NCI-H2081 (cell line): ENCODE measurements at places on chromosomes 12 and 14.
A peak's percentile ranks its signal among the peaks of the same experiment; 100 is the strongest.

DNA sequence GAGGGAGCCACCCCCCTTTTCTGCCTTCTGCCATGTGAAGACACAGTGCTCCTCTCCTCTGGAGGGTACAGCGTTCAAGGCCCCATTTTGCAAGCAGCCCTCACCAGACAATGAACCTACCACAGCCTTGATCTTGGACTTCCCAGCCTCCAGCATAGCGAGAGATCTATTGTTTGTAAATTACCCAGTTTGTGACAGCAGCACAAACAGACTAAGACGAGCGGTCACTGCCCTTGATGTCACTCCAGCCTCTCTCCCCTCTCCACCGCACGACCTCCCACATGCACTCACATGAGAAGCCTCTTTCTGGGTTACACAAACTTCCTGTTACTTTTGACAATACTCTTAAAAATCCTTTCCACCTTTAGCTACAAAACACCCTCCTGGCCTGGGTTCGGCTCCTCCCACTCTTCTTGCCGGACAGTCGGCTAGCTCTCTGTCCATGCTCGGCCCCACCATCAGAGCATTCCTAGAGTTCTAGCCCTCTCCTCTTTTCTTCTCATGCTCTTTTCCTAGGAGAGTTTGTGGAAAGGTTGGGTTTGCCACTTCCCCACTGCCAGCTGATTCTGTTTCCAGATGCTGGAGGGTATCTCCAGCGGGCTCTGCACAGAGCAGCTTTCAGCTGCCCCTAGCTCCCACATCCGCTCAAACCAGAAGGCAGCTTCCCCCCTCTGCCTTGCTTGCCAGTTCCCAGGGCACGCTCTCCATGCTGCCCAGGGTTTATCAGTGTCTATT, 124.3 kb downstream of the FOXN3 start:
- no peak for DNase-seq

DNA sequence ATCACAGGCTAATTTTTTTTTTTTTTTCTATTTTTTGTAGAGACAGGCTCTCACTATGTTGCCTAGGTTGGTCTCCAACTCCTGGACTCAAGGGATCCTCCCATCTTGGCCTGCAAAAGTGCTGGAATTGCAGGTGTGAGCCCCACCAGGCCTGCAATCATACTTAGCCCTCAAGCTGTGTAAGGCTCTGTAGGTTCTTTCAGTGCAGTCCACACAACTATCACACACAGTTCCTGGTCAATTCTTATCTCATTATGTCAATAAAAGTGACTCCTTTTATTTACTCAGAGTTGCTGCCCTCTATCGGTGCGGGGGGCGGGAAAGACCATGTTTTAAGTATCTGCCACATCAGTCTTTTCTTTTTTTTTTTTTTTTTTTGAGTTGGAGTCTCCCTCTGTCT, 29.0 kb downstream of the SLC2A3 start:
- DNase-seq: no peak

GRCh38 chr12:129434790-129435189, 469.0 kb downstream of the TMEM132D start:
- DNase-seq: no peak

DNA sequence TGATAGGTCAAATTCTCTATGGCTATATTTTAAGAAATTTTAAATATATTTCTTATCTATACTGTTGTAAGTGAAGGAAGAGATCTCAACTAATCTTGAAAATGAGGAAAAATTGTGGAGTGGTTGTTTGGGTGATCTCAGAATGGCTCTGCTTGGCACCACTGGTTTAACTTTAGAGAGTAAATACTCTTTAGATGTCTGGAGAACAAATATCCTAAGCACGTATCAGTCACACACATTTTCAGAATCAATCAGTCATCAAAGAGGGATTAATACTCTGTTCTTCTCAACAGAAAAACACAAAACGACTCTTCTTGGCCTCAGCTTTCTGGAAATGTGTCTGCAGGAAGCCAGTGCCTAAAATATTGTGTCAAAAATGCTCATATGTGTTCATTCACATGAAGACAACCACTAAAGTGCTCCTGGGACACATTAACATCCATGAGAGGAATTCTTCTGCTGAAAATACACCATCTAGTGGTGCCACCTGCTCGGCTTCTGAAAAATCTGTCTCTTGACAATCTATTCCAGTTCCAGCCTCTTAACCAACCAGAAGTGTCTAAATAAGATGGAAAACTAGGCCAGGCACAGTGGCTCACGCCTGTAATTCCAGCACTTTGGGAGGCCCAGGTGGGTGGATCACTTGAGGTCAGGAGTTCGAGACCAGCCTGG, 81.1 kb upstream of the CCDC198 start:
- peak; percentile 18 for DNase-seq

DNA sequence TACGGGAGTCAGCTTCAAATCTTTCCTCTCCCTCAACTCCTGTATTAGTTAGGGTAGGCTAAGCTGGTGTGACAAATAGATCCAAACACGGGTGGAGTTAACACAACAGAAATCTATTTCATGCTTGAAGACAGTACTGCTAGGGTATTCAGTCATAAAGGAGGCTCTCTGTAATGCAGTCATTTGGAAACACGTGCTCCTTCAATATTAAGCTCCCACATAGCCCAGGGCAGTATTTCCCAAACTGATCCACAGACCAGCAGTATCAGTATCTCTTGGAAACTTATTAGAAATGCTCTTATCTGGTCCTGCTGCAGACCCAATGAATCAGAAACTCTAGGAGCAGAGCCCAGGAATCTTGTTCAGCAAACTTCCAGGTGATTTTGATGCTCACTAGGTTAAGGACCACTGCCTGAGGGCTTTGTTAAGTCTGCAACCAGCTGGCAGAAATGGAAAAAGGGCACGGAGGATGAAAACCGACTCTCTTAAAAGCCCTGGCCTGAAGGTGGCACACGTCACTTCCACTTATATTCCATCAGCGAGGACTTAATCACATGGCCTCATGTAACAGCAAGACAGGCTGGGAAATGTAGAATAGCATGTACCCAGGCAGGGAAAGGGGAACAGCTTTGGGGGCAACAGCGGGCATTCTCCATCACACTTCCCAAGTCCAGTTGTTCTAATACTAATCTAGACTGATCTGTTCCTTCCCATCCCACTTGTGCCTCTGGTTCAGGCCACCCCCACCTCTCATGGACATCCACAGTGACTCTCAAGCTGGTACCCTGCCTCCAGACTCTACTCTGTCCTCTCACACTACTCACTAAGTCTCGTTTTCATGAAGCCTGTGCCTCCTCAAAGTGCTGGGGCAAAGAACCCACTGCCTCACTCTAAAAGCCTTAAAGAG, 38.2 kb upstream of the RIC8B start:
- DNase-seq: no peak

GRCh38 chr12:79071498-79071897, 206.9 kb downstream of the SYT1 start:
- no peak for DNase-seq

- no peak for DNase-seq
These were observed 10.3 kb upstream of the PGAM5 start for GRCh38 chr12:132700212-132700822.

DNA sequence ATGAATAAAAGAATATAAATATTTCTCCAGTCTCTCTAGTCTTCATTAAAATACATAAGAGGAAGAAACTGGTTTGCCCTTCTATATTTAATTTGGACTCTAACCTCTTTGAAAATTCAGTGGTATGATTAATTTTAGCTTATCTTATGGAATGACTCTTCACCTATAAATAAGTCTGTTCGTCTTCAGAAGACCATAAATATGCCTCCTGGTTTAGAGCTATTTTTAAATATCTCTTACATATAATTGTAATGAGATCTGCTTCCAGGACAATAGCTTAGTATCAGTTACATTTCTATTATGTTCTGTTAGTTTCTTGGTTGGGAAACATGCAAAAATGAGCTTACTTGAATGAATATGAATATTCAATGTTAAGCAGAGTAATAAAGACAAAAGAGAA, 257.5 kb upstream of the HMGA2 start:
- DNase-seq: no peak

DNA sequence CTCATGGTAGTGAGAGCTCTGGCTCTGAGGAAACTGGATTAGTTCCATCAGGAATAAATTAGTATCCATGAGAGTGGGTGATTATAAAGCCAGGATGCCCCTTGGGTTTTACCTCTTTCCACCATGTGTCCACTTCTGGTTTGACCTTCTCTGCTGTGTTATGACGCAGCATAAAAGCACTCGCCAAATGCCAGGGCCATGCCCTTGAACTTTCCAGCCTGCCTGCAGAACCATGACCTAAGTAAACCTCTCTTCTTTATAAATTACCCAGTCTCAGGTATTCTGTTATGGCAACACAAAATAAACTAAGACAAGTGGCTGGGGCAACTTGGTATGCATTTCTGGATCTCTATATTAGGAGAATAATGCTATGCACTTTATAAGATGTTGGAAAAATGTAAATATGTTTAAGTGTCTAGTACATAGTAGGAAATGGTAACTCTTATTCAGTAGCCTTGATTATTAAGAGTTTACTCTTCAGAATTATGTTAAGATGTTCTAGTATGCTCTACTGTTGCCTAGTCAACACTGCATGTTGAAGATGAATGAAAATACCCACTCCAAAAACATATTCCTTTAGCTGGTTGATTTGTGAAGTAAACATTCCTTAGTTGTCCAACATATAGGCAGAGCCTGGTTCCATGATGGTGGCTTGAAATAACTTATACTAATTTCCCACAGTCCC, 455.6 kb upstream of the TMPO start:
- DNase-seq: no peak

- no peak for DNase-seq
These were observed 13.7 kb upstream of the MED13L start for GRCh38 chr12:116291218-116291617.

GRCh38 chr12:111408116-111408440, 2.4 kb downstream of the SH2B3 start:
- DNase-seq: no peak

- peak; percentile 54 for DNase-seq
These were observed 31.0 kb upstream of the SLC38A1 start for GRCh38 chr12:46299851-46300250.

DNA sequence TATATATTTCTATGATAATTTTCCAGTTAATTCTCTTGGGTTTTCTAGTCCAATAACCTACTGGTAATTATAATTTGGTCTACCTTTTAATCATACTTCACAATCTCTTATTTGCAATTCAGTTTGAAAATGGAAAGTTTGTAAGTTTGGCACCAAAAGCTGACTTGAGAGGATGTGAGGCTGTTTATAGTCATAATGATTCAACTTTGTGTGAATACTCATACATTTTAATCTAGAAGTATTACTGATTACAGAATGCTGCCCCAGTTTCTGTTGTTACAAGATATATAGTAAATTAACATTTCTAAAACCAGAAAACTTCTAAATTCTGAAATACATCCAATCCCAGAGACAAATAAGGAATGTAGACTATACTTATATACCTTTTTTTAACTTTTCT, 158.2 kb downstream of the SLC38A4 start:
- no peak for DNase-seq

- no peak for DNase-seq
These were observed 15.1 kb downstream of the POU6F1 start for GRCh38 chr12:51202718-51203117.

DNA sequence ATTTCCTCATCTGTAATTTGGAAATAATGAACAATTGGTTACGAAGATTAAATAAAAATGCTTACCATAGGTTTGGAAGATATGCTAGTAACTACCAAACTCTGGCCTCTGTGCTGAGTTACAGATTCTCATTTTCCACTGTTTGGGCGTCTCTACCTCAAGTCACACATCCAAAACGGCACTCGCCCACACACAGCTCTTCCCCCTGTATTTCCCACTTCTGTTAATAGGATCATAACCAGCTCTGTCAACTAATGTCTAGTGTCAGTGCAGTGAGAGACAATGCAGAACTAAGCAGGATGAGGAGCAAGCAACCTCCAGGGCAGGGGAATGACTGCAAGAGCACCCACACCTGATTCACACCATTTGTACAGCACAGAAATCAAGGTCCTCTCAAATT, 10.9 kb upstream of the SYCP3 start:
- no peak for DNase-seq

- no peak for DNase-seq
These were observed 789.5 kb downstream of the DIO2 start for GRCh38 chr14:79421811-79422210.

DNA sequence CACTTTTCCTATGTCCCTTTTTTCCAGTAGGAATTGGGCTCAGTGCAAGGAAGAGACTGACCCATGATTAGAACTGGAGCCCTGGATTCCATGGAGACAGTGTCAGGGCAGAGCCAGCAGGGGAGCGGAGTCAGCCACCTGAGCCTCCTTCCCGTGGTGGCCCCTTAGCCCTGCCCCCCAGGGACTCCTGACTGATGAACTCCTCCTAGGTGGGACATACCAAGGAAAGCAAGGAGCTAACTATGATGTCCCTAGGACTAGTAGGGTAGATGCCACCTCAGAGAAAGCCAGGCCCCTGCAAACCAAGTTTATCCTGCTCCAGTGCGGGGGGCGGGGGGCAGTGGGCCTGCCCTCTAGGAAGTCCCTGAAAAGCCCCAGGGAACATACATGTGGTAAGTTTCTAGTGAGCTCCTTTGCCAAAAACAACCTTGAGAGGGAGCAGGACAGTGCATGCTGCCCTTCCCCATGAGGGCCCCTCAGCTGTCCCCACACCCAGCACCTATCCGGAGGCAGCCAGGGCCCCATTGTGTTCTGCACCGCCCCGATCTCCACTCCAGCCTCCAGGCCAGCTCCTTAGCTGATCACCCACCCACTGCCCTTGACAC, 6.2 kb upstream of the COL2A1 start:
- no peak for DNase-seq

GRCh38 chr12:45232756-45233372, 17.0 kb downstream of the ANO6 start:
- DNase-seq: no peak

DNA sequence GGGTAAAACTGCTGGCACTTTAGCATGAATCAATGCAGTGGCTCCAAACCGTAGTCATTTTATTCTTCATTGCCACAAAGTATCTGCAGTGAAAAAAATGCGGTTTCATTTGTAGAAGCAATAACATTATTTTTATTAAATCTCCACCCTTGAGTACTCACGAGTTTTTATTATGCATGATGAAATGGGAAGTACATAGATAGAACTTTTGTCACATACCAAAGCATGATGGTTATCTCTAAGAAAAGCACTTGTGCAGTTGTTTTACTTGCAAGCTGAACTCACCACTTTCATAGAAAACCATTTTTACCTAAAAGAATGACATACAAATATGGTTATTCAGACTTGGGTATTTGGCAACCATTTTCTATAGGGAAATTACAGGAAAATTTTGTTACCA, 90.3 kb downstream of the PELI2 start:
- DNase-seq: no peak

GRCh38 chr14:95577870-95578269, 43.0 kb downstream of the GLRX5 start:
- no peak for DNase-seq

GRCh38 chr12:40691913-40692764, at the start of gene CNTN1:
Gene CNTN1, plus strand, starts transcription at chr12:40692439.
- DNase-seq: peak; percentile 86

DNA sequence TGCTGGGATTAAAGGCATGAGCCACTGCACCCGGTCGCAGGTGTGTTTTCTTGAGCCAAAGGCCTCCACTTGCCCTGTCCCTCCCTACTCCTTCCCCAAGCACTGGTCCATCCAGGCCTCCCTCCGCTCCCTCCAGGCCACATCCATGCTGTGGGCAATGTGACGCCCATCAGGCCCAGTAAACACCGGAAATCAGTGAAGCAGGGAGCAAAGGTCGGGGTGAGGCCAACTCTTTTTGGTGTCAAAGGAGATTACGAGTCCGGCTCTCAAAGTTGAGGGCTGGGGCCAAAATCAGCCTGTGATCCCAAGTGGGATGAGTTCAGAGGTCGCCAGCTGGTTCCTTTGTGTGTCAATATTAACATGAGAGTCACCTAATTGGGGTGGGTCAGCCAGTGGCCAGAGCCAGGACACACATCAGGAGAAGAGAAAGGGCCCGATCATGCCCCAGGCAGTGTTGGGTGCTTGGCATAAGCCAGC, 195.7 kb downstream of the RBM19 start:
- DNase-seq: no peak
